ENCODE measurements at places on chromosomes 16 and 17.
A peak's percentile ranks its signal among the peaks of the same experiment; 100 is the strongest.

DNA sequence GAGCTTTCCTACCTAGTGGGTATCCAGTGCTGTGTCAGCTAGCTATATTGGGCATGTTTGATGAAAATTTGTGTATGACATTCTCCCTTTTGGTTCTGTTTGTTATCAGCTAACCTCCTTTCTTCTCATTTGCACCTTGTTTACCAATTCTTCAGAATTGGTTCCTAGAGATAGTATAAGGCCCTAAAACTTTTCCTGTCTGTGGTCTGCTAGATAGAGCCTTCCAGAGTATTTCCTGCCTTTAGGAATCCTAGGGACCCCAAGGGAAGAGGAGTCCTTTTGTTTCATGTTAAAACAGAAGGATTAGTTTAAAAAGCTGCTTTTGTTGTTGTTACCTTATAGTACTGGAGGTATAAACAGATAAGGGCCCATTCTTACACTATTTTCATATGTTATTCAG is 11.5 kb downstream of the MAP3K3 start:
- no peak for DNase-seq

- no peak for DNase-seq
These were observed 1.8 kb upstream of the VPS4A start for GRCh38 chr16:69309316-69309715.

DNA sequence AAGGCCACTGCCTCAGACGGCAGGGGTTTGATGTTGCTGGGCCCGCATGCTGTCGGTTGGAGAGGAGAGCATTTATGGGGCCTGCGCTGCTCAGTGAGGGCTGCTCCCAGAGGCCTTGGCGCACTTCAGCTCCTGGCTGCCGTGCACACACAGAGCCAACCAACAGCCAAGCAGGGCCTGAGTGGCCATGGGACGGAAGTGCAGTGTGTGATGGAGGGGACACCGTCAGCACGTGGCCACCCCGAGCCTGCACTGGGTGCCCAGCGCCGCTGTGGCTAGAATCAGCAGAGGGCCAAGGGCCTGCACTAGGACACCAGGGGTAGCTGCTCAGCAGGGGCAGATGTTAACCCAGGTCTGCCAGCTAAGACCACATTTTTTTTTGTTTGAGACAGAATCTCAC is 21.8 kb downstream of the KLHL36 start:
- DNase-seq = no peak

DNA sequence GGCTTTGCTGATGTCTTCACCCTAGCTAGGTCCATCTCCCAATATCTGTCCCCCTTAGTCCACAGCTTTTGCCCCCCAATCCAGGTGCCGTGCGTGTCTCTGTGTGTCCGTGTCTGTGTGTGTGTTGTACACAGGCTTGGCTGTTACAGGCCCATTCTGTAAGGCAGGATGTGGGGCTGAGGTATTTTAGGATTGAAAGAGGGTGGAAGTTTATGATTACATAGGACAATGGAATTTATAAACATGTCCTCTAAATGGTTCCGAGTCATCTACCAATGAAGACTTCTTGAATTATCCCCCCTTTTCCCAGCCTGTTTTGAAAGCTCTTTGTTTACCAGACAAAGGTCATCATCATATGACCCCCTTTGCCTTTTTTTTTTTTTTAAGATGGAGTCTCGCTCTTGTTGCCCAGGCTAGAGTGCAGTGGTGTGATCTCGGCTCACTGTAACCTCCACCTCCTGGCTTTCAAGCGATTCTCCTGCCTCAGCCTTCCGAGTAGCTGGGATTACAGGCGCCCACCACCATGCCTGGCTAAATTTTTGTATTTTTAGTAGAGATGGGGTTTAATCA is 21.9 kb downstream of the ACE start:
- no peak for DNase-seq

DNA sequence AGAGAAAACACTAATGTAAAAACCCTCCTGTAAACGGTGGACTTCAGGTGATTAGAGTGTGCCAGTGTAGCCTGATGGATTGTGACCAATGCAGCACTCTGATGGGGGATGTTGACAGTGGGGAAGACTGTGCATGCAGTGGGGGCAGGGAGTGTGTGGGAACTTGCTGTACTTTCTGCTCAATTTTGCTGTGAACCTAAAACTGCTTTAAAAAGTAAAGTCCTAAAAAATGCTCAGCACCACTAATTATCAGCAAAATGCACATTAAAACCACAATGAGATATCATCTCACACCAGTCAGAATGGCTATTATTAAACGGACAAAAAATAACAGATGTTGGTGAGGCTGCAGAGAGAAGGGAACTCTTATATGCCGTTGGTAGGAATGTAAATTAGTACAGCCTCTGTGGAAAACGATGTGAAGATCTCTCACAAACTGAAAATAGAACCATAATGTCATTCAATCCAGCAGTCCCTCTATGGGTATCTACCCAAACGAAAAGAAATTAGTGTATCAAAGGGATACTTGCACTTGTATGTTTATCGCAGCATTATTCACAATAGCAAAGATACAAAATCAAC is 9.7 kb upstream of the ULK2 start:
- DNase-seq = no peak

DNA sequence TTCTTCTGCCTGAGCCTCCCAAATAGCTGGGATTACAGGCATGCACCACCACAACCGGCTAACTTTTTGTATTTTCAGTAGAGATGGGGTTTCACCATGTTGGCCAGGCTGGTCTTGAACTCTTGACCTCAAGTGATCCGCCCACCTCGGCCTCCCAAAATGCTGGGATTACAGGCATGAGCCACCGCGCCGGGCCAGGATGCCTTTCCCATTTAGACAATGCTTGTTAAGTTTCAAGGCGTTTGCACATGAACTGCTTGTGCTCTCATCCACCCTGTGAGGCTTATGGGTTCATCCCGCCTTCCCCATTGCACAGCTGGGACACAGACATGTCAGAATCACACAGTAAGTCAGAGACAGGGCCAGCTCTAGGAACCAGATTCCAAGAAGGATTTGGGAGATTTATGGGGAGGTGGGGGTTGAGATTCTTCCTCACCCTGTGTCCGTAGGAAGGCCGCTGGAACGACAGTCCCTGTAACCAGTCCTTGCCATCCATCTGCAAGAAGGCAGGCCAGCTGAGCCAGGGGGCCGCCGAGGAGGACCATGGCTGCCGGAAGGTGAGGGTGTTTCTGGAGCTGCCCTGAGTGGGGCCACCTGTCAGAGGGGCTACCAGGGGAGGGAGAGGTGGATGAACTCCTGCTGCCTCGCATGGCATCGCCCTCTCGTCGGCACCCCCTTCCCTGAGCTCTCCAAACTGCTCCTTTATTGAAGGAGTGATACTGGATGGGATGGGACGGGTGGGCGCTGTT is 46.3 kb downstream of the MRC2 start:
- DNase-seq = no peak

GRCh38 chr17:50097455-50097854 is 2.3 kb downstream of the PDK2 start:
- no peak for DNase-seq

GRCh38 chr17:78979780-78980623 is at the start of gene LGALS3BP:
Gene LGALS3BP (minus strand): TSS chr17:78979923. CDS start chr17:78977191, 2,732 bp downstream.
- DNase-seq = no peak

DNA sequence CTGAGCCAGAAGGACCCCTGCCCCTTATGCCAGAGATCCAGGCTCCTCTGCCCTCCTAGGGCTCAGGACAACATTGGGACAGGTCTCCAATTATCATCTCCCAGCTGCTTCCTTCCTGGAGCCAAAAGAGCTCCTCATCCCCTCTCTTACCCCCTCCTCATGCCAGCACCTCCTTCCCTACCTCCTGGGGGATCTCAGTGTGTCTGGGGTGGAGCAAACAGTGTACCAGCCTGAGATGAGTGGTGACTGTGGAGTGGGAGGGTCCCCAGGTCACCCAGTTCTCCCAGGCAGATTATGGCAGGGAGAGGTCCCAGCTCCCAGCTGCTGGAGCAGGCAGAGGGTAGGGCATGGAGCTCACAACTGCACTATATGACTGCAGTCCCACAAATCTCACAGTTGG is 23.7 kb downstream of the SRCIN1 start:
- DNase-seq = no peak

DNA sequence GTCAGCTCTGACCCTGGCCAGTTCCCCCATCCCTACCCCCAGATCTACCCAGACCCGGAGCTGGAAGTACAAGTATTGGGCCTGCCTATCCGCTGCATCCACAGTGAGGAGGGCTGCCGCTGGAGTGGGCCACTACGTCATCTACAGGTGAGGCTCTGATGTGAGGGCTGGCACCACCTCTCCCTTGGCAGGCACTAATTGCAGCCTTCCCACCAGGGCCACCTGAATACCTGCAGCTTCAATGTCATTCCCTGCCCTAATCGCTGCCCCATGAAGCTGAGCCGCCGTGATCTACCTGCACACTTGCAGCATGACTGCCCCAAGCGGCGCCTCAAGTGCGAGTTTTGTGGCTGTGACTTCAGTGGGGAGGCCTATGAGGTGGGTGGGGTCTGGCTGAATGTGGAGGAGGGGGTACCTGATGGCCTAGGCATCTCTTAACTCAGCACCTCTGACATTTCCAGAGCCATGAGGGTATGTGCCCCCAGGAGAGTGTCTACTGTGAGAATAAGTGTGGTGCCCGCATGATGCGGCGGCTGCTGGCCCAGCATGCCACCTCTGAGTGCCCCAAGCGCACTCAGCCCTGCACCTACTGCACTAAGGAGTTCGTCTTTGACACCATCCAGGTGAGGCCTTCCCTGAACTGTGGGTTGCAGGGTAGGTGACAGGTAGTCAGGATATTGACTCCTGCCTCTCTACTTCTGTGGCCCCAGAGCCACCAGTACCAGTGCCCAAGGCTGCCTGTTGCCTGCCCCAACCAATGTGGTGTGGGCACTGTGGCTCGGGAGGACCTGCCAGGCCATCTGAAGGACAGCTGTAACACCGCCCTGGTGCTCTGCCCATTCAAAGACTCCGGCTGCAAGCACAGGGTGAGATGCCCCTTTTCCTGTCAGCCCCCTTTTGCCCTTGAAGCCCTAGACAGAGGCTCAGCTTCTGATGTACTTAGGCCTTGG is 4.3 kb downstream of the TRAF4 start:
- DNase-seq = no peak

DNA sequence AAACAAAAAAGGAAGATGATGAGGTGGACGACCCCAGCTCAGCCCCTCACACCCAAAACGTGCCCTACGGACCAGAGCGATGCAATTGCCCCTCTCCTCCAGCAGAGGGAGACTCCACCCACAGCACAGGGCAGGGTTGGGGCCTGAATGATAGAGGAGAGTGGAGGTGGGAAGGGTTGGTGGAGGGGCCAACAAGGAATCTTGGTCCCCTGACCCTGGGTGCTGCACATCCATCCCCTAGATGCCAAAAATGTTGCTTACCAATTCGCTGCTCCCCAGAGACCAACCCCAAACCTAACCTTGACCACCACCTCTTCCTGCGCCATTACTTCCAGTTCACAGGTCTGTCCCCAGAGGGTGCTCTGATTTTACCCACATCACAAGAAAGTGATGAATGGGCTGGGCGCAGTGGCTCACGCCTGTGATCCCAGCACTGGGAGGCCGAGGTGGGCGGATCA is 12.9 kb downstream of the P2RX5 start:
- DNase-seq = peak; percentile 38

DNA sequence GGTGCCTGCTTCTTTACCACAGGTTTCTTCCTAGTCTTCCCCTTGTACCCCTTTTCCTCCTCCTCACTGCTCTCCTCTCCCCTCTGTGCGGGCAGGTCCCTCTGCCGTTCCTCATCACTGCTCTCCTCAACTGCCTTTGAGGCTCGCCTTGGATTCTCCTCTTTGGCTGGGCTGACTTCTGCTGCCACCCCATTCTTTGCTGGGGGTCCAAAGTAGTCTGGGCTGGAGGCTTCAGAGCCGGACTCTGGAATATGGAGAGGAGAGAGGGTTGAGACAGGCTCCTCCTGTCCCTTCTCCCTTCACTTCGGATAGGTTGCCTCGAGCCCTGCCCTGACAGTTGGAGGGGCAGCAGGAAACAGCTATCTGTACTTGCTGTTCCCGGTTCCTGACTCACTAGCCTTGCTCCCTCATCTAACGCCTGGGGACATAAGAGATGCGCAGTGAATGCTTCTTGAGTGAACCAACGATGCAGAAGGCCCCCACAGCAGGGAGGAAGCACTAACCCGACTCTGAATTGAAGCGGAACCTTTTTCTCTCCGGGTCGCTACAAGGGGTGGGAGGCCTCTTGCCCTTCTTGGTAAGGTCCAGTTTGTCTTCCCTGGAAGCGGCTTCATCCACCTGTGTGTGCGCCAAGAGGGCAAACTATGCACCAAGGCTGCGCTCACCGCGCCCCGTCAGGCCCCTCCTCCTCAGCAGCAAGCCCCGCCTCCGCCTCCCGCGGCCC is 655 bp downstream of the HIRIP3 start:
- no peak for DNase-seq

All from stimulated activated CD8-positive, alpha-beta memory T cell treated with anti-CD3 and anti-CD28 coated beads, Interleukin-2, amount 100 ng/mL, for 1 hour (primary cell).